Esophagus squamous epithelium (tissue), 5 donors: ENCODE measurements at places on chromosomes 12 and 14.

DNA sequence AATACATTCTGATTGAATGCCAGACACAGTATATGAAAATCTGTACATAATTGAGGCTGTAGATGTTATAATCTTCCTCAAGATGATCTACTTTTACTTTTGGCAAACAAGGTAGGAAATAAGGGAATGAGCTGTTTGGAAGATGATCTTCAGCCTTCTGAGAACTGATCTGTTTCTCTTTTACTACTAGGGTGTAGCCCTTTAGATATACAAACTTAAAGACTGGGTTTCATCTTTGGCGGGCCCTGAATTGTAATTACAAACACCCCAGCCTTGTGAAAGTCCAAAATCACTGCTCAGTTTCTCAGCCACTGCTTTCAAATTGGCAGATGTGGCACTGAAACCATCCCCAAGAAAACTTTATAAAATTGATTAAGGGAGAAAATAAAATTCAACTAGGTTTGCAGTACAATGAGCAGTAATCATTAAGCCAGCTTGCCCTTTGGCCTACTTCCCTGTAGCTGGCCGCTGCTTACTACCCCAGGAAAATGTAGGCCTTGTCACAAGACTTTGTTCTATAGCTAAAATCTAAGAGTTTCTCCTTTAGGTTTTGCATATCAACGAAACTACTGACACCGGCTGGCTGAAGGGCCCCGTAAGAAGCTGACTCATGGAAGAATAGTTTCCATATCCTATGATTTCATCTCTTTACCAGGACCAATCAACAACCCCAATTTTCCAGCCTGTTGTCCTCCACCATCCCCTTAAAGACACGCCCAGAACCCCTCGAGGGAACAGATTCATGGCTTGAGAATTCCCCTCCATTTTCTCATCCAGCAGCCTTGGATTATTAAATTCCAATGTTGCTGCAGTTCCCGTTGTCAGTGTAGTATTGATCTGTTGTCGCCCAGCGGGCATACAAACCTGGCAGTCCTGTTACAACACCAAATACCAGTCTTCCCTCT lies 210.8 kb downstream of the PCNX1 start:
- DNase-seq, result no peak

DNA sequence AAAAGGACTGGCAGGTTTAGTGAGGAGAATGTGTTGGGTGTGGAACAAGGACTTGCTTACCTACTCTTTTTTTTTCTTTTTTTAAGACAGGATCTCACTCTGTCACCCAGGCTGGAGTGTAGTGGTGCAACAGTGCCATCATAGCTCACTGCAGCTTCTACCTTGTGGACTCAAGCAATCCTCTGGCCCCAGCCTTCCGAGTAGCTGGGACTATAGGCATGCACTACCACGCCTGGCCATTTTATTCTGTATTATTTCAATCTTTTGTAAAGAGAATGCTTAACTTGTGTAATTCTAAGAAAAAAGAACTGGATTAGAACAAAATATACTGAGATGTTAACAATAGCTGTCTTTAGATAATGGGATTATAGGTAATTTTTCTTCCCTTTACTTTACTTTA lies 1.9 kb upstream of the VRTN start:
- no peak for DNase-seq

GRCh38 chr14:21236948-21237797 lies 32.1 kb downstream of the HNRNPC start:
- no peak for DNase-seq

- no peak for DNase-seq
These were observed 221.7 kb upstream of the GRIP1 start for GRCh38 chr12:66900616-66901015.

GRCh38 chr14:104860414-104860813 lies 4.7 kb upstream of the CEP170B start:
- no peak for DNase-seq

GRCh38 chr12:122984612-122985337 lies 4.3 kb downstream of the ARL6IP4 start:
- DNase-seq, result no peak
